ENCODE measurements at places on chromosomes 4 and X.

DNA sequence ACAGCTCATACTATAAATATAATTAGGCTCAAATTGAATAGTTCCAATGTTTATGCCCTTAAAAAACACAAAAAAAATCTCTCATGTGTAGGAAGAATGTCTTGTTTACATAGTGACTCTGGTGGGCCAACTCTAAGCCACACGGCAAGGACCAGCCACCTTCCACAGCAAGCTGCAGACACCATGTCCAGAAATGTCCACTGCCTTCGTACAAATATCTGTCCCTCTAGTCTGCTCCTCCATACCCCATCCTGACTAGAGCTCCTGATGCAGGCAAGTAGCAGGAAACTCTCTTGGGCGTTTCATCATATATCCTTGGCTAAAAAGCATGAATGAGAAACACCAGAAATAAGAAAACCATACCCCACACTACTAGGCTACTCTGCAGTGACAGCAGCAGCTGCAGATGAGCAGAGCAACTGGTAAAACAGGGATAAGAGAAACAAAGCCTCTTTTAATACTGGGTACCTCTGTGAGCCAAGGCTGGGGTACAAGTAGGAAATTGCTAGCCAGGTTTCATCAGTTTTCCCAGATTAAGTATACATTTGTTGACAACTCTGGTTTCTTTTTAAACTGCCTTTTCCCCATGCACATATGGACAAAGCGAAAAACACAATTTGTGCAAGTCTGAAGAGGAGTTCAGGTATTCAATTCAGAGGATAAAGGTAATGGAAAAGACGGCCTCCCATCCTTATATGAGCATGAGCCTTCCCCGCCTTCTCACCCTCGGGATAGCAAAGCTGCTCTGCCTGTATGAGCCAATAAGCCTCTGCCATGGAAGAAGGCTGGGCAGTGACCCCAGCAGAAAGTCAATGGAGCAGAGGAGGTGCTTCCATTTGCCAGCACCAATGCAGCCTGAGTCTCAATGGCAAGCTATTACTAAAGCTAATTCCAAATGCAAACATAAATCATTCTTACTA is 245.4 kb downstream of the DCLK2 start:
- no peak for DNase-seq

DNA sequence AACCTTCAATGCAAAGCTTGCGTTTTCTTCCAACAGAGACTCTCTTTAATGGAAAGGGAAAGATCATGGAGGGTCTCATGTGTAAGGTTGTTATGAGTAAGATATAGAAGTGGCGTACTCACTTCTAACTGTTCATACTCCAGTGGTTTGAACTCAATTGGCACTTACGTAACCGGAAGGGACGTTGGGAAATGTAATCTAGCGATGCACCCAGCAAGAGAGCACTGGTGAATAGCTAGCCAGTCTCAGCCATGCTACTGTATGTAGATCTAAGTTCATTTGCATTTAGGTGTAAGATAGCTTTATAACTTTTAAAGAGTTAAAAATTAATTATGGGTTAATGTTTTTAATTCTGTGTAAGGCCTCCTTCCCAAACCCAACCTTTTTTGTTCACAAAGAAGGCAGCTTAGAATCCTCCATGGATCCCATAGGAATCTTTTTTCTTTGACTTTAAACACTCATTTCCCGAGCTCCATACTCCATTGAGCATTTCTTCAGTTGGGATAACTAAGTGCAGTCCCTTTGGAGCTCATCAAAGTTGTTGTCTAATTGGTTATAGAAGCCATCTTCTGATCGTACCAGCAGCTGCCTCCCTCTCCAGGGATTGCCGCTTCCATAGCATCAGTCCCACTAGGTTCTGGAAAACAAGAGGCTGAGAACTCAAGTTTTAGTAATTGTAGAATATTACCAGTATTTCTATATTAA is 191.1 kb downstream of the RAPGEF2 start:
- DNase-seq: no peak

DNA sequence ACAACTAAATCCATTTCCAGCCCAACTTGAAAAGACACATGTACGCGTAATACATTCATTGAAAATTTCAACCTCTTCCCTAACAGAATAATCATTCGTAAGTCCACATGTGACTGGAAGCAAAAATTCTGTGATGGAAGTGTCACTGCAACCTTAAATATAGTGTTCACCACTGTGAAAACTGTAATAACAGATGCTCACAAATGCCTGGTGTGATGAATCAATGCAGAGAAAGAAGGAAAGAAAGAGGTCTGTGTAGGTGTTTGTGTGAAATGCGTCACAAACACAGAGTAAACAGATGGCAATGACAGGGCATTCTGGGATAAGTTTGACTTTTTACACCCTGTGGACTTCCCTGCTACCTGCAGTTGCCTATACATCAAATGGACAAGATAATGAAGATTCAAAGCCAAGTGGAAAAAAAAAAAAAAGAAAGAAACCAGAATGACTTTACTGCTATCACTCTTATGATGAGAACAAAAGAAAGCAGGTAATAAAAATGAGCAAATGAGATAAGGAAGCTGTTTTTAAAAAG is 123.3 kb downstream of the EPHA5 start:
- no peak for DNase-seq

GRCh38 chrX:12686331-12686730 is 104.9 kb upstream of the PRPS2 start:
- DNase-seq: no peak

GRCh38 chr4:48546336-48546735 is 56.3 kb downstream of the ZAR1 start:
- no peak for DNase-seq

DNA sequence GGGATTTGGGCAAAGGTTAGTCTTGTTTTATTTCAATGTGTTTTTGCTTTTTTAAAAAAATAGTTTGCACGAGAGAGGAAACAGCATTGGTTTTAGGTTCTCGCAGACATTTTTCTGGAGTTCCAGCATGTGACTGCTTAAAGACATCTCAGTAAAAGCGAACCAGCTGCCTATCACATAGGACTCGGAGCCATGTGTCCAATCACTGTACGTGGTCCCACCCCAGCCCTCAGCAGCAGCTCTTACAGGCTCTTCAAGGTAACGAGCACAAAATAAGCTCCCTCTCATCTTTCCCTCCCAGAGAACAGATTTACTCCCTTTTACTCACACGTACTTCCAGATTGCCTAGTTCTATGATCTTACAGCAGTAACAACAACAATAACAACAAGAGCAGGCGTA is 68.7 kb downstream of the MCF2 start:
- DNase-seq: no peak

DNA sequence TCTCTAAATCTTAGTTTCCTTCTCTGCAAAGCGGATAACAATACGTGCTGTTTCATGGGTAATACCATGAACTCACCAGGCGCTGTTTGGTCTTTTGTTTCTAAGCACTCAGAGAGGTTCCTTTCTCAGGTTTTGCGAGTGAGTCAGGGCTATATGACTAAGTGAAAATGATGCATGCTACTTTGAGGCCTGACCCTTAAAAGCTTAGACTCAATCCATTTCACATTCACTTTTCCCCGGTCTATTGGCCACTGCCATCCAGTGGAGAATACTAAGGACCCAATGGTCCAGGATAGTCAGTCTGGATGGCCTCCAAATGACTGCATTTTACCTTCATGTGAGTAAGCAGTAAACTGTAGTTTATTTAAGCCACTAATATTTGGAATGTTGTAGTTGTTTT is 400.8 kb upstream of the SLIT2 start:
- DNase-seq: no peak

DNA sequence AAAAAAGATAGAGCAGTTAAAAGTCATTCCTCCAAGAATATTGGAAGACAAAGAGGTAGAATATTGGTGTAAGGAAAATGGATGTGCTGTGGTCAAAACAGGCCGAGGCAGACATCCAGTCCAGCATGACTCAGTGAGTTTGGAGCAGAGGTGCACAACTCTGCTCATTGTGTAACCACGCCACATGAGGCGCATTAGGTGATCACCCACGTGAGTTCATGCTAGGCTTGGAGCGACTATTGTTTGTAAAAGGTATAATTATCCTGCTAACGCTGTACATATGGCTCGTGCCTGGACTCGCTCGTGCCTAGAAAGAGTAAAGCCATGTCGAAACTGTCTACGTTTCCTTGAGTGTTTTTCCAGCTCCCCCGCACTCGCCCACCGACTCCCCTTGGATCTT is 23.9 kb downstream of the C4orf54 start:
- DNase-seq: no peak

GRCh38 chr4:74365761-74366160 is 816 bp downstream of the EREG start:
- no peak for DNase-seq

GRCh38 chr4:127782025-127782274 is 172 bp upstream of the HSPA4L start:
- DNase-seq: no peak

DNA sequence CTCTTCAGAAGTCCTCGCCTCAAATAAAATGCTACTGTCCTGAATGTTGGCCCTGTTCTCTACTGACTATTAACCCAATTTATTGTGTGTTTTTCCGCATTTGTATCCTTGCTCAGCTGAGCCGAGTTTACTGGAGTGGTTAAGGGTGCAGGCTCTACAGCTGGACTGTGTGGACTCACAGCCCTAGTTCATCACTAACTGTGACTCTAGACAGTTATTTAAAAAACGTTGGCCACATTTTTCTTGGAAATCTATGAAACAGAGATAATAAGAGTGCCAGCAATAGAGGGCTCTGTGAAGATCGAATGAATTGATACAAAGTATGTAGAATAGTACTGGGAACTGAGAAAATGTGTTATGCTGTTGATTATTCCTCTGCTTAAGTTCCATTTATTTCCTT is 2.9 kb upstream of the GUF1 start:
- no peak for DNase-seq

DNA sequence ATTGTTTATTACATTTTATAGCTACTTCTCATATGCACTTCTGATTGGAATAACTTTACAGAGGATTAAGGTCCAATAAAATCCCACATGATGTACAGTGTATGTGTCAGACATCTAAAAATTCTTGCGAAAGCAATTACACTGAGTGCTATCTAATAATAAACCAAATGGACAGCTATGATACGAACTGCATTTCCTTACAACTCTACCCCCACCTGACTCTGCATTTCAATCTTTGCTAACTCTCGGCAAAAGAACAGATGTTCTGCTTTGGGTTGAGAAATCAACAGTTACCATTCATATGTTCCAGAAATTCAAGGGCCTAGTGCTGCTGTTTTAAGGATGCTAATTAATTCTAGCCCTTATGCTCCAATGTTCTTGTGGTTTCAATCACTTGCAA is 287.9 kb upstream of the NOCT start:
- DNase-seq: no peak

GRCh38 chr4:8739820-8740665 is 131.6 kb downstream of the HMX1 start:
- DNase-seq: no peak

DNA sequence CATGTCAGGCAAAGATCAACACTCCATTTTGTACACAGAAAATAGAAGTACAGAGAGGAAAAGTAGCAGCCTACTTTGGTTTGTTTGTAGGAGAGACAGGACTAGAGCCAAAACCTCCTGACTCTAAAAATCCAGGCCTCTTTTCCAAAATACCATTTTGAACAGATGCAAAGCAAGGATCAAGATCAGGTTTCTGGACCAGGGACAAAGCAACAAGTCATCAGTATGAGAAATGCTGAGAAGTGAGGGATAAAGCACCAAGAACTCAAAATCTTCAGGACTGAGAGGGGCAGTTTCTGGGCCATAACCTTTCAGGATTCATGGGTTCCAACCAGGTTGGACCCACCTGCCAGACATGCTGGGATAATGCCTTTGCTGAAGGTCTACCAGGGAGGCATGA is 36.6 kb upstream of the MBTPS2 start:
- no peak for DNase-seq

GRCh38 chrX:29662759-29663503 is 552.4 kb upstream of the MAGEB2 start:
- DNase-seq: no peak

Data from stimulated activated CD4-positive, alpha-beta T cell treated with anti-CD3 and anti-CD28 coated beads, Interleukin-1b, Interleukin-23, amount 100 ng/mL, for 1 hour (primary cell).